Stimulated activated CD8-positive, alpha-beta memory T cell treated with anti-CD3 and anti-CD28 coated beads, Interleukin-12 subunit alpha, Interleukin-12 subunit beta, amount 100 ng/mL, for 4 hours (primary cell): ENCODE measurements at places on chromosomes 16 and 17.

- no peak for DNase-seq
Measured at GRCh38 chr17:17929655-17930380, 42.4 kb downstream of the TOM1L2 start.

DNA sequence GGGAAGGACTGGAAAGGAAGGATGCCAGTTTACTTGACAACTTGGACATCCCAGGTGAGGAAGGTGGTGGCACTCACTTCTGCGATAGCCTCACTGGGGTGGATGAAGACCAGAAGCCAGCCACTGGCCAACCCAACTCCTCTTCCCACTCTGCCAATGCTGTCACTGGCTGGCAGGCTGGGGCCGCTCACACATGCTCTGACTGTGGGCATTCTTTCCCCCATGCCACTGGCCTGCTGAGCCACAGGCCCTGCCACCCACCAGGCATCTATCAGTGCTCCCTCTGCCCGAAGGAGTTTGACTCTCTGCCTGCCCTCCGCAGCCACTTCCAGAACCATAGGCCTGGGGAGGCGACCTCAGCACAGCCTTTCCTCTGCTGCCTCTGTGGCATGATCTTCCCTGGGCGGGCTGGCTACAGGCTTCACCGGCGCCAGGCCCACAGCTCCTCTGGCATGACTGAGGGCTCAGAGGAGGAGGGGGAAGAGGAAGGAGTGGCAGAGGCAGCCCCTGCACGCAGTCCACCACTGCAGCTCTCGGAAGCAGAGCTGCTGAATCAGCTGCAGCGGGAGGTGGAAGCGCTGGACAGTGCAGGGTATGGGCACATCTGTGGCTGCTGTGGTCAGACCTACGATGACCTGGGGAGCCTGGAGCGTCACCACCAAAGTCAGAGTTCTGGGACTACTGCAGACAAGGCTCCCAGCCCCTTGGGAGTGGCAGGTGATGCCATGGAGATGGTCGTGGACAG lies 4.5 kb downstream of the ZNF646 start:
- no peak for DNase-seq

DNA sequence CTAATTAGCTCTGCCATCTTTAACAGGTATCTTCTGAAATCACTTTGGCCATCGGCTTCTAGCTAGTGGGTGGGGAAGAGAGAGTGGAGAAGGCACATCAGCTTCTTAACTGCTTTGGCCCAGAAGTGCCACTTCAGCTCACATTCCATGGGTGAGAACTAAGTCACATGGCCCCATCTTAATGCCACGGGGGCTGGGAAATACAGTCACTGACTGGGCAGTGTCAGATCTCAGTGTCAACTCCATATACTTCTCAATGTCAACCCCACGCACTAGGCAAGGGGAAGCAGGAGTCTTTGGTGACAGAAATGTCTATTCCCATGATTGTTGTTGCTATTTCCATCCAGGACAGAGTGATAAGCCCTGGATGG lies 29.4 kb downstream of the CCR7 start:
- DNase-seq: no peak

DNA sequence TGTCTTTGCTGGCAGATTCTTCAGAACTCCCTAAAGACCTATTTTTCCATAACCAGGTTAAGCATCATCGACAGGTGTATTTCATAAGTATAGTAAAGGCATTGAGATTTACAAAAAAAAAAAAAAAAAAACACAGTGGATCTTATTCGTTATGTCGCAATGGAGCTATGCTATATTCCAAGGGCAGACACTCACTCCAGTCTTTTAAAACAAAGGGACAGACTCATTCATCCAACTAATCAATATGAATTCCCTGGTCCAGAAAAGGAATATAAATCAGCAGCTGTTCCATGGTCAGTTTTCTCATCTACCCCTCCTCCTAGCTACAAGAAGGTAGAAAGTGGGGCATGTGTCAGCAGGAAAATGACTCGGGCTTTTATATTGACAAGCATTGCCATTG lies 97.7 kb upstream of the MON1B start:
- DNase-seq: no peak

- no peak for DNase-seq
Measured at GRCh38 chr16:62692685-62693084, 656.4 kb upstream of the CDH8 start.

DNA sequence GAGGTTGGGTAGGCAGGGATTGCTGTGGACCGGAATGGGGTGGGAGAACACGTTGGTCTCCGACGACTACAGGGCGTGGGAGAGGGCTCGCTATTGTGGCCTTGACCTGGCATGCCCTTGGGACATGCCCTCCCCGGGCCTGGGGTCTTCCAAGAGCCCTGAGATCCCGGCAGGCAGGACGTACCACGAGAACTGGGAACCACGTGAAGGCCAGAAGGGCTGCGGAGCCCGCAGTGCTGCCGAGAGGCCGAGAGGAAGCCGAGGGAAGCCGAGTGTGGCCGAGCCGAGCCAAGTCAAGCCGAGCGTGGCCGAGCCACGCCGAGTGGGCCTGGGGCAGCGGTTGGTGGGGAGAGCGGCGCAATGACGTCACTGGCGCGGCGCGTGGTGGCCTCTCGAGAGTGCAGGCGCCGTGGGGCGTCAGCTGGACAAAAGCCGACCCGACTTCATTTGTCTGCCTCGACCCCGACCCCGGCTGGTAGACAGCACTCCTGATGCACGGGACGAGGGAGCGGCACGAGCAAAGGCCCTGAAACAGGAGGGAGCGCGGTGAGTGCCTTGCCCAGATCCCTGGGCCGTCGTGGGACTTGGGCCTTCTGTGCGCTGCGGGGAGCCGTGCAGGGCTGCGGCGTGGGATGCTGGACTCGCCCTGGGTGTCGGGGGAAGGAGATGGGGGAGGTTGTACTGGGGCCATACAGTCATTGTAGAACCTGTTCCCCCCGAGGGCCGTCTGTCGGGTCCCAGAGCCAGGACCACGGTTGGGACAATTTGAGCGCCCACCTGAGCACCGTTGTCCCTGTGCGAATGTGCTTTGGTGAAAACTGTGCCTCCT lies 6.6 kb downstream of the SOCS1 start:
- no peak for DNase-seq

DNA sequence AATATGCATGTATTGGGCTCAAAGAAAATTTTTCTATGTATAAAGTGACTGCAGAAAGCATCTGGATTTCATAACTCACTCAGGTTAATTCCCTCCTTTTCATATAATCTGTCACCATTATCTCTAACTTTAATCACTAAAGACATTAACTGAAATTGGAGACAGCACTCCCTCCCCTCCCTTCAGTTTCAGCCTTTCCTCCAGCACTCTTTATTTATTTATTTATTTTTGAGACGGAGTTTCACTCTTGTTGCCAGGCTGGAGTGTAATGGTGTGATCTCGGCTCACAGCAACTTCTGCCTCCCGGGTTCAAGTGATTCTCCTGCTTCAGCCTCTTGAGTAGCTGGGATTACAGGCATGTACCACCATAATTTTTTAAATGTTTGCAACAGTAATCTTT lies 43.1 kb downstream of the CDH8 start:
- no peak for DNase-seq

DNA sequence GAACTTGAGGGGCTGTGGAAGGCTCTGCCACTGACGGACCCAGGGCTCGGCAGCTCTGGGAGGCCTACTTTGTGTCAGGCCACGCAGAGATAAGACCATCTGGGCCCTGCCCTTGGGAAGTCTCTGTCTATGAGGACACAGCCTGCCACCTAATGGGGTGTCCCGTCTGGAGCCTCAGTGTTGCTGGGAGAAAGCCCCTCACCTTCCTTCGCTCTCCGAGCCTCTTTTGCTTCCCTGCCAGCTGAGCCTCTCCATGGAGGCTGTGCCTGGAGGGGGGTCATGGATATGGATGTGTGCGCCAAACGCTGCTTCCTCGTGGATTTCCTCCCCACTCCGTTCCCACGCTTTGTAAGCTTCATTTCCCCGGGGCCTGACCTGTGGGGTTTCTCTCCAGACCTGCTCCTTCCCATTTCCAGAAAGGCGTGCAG lies 228.8 kb downstream of the SEC14L1 start:
- DNase-seq: no peak

DNA sequence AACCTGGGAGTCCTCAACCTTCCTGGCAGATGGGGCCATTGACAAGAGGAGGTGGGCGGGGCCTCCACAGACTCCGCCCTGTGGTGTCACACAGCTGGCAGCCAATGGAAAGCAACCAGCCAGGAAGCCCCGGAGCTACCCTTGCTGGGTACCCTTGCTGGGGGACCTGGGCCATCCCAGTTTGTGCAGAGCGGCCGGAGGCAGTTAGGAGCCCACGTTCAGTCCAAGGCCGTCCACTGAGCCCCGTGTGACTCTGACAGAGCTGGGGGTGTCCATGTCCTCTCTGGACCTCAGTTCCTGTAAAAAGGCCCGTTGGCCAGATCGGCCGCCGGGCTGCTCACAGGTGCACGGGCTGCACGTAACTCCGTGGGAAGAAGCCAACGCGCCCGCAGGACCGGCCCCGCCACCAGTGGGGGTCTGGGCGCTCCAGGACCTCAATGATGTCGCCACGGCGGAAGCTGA lies 17.1 kb upstream of the FAM83G start:
- DNase-seq: no peak

DNA sequence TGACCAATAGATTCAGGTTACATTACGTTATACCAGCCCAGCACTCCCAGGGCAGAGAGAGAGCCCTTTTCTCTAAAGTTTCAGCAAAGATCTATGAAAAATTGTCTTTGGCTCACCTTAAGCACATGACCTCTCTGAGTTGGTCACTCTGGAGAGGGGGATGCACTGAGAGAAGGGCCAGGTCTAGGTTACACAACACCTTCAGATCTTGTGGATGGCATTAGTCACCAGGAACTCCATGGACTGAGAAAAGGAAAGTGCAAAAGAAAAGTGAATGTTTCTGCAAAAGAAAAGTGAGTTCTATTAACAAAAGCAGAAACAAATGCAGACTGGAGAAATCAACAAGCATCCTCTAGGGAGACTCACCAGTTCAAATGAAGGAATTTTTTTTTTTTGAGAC lies 253.3 kb upstream of the SALL1 start:
- DNase-seq: no peak

- DNase-seq: no peak
Measured at GRCh38 chr17:33328129-33328528, 35.0 kb upstream of the ASIC2 start.

DNA sequence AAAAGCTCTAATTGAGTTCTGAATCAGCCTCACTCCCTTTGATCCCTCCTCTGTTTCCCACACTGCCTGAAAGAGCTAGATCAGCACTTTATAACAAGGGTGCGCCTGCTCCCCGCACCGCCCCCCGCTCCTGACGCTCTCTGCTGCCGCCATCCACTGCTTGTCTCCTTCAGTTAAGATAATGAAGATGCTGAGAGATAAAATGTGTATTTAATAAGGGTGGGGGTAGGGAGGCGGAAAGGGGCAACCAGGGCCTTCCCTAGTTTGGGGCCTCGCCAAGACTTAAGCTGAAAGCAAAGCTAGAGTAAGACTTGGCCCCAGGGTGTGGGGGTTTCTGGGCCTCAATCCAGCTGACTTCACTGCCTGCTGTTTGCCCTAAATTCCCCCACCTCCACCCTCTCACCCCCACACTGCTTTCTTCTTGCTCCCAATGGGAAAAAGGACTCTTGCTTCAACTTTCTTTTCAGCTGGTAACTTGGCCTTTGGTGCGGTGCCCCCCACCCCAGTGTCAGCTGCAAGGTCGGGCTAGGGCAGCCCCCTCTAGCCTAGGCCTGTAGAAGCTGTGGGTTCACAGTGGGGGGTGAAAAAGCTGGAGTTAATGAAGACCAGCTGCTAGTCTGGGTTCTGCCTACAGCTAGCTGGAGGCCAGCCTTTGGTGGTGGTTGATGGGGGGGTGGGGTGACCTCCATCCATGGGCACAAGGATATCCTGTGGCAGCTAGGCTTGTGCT lies 1.8 kb upstream of the RARA start:
- DNase-seq: no peak

- no peak for DNase-seq
Measured at GRCh38 chr17:51010173-51010675, 110.4 kb downstream of the SPAG9 start.

- peak; percentile 53 for DNase-seq
Measured at GRCh38 chr17:7133424-7133823, 18.8 kb upstream of the ASGR2 start.

- DNase-seq: no peak
Measured at GRCh38 chr17:57636274-57636673, 108.8 kb downstream of the CCDC182 start.

- DNase-seq: no peak
Measured at GRCh38 chr16:89637379-89637778, 20.1 kb downstream of the CHMP1A start.

DNA sequence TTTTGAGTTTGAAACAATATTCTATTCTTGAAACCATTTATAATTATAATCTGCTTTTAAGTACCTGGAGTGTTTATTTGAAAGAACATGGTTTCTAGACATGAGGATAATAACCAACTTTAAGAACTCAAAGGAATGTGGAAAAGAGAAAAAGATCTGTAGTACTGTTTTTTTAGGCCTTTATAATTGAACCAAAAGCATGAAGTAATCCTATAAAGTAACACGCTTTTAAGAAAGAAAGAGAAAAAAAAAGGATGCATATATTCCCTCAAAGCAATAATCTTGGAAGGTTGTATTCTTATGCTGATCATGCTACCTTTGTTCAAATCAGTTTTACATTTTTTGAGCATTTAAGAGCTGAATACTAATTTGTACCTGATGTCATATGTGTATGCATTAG lies 54.0 kb upstream of the RHBDL3 start:
- no peak for DNase-seq

- DNase-seq: no peak
Measured at GRCh38 chr16:24639769-24640168, 89.7 kb upstream of the TNRC6A start.

GRCh38 chr16:85565801-85566526 lies 47.2 kb upstream of the GSE1 start:
- DNase-seq: no peak

DNA sequence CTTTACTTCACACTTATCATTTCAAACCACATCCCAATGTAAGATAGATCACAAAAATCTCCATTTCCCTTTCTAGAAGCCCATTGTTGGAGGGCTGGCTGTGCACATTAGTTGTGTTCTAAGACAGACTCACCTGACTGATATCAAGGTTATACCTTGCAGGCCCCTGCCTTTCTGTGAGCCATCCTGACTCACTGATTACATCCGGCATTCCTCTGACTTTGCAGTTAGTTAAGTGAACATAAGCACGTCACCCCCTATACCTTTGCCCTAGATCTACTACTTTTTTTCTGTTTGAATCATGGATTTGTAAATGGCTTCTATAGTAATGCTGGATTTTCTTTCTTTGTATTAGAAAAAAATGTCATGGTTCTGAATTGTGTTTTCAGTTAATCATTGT lies 78.3 kb downstream of the TANGO6 start:
- DNase-seq: no peak
